ENCODE measurements at places on chromosomes 2 and 18.

DNA sequence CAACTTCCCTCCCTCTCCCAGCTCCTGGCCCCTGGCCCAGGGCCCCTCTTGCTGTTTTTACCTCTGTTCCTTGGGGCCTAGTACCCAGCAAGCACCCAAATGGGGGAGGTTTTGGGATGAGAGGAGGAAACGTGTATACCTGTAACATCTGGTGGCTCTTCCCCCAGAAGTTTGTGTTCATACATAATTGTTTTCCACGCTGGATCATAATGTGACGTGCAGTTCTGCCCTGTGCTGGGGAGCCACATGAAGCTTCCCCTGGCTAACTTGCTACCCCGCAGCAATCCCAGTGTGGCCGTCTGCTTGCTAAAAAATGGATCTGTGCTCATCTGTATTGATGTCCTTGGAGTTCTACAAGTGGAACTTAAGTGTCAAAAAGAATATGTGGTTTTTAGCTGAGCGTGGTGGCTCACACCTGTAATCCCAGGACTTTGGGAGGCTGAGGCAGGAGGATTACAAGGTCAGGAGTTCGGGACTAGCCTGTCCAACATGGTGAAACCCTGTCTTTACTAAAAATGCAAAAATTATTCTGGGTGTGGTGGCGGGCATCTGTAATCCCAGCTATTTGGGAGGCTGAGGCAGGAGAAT lies 36.5 kb downstream of the ANO7 start:
- no peak for DNase-seq

DNA sequence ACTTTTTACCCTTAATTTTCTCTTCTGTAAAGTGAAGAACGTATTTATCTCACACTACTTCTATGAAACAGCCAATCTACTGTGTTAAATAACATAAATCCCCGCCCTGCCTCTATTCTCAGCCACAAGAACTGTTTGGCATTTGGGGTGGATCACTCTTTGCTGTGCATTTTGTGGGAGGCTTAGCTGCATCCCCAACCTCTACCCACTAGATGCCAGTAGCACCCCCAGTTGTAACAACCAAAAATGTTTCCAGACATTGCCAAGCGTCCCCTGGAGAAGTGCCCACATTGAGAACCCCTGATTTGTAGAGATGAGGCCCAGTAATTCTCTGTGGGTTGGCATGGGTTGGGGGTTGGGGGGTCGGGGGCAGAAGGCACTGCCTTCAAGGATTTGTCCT lies 94.7 kb upstream of the BOD1L2 start:
- DNase-seq = no peak

GRCh38 chr2:151796774-151797173 lies 31.4 kb downstream of the ARL5A start:
- no peak for DNase-seq

DNA sequence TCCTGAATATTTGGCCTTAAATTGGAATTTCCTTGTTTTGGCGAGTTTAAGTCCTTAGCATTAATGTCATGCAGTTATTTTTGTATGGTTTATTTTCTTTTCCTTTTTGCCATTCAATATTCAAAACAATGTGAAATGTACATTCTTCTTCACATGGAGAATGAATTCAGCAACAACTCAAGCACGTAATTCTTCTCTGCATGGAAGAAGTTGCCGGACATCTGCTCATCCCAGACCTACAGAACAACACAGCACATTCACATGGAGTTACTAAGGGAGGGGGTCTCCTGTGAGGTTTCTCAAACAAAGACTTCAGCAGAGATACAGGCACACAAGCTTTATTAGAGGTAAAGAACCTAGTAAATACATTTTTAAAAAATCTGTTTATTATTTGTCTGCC lies 236.8 kb downstream of the SATB2 start:
- DNase-seq = no peak

- no peak for DNase-seq
These were observed 299.3 kb downstream of the CELF4 start for GRCh38 chr18:37266290-37266689.

- no peak for DNase-seq
These were observed 18.6 kb downstream of the NPC1 start for GRCh38 chr18:23567671-23568070.

- no peak for DNase-seq
These were observed 12.0 kb downstream of the SEPTIN10 start for GRCh38 chr2:109601783-109602182.

- DNase-seq = no peak
These were observed 310.1 kb downstream of the EXOC6B start for GRCh38 chr2:72515696-72516095.

DNA sequence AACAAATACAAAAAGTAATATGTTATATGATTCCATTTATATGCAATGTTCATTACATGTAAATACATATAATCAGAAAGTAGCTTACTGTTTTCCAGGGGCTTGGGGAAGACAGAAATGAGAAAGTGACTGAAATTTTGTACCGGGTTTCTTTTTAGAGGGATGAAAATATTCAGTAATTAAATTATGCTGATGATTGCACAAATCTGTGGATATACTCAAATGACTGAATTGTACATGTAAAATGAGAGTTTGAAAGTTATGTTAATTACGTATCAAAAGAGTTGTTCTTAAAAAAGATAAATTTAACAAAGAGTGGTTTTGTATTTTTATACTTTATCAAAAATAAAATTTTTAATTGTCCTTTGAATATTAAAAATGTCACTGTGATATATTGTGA lies 856.3 kb downstream of the DSC3 start:
- no peak for DNase-seq

DNA sequence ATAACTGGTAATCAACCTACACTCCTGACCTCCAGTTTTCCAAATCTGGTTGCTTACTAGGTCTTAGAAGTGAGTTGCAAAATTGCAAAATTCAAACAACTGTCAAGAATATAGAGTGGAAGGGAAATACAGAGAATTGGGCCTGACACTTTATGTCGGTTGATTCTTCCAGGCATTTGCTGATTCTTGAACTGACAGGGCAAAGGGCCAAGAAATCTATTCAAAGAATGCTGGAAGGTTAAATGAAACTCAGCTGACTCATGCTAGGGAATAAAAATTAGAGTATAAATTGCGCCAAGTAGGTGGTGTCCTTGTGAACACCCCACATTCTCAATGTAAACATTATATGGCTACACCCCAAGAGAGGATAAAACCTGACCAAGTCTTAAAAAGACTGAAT lies 21.5 kb upstream of the ZSCAN30 start:
- DNase-seq = no peak

GRCh38 chr2:143128681-143129580 lies at the start of gene ARHGAP15:
TSS of gene ARHGAP15 (plus strand) at chr2:143129419.
- DNase-seq = peak; percentile 65

DNA sequence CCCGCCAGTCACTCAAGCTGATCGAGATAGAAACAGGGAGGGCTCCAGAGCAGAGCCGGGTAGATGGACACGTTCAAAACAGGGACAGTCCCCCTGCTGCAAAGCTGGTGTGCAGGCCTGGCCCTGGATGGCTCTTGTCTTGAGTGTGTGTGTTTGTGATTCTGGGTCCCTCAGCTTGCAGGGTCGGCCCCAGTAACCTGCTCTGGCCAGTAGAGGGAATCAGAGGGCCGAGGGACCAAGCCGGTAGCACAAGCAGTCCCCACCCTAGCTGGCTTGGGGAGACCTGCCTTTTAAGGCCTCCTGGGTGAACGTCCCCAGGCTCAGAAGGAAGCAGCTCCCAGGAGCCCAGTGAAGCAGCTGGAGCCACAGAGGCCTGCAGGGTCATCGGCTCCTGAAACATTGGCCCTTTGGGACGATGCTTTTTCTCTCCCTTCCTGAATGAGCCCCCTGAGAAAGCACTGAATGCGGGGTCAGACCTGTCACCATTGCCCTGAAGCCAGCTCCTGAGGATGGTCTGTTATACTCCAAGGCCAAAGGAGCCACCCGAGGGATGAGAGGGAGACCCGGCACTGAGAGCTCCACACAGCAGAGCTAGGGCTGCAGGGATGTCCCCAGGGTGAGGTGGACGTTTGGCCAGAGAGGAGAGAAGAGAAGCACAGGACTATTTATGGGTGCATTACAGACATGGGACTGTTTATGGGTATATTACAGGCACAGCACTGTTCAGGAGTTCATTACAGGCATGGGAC lies 15.4 kb upstream of the MLPH start:
- no peak for DNase-seq

- DNase-seq = no peak
These were observed 42.7 kb downstream of the MDH1 start for GRCh38 chr2:63631501-63631900.

DNA sequence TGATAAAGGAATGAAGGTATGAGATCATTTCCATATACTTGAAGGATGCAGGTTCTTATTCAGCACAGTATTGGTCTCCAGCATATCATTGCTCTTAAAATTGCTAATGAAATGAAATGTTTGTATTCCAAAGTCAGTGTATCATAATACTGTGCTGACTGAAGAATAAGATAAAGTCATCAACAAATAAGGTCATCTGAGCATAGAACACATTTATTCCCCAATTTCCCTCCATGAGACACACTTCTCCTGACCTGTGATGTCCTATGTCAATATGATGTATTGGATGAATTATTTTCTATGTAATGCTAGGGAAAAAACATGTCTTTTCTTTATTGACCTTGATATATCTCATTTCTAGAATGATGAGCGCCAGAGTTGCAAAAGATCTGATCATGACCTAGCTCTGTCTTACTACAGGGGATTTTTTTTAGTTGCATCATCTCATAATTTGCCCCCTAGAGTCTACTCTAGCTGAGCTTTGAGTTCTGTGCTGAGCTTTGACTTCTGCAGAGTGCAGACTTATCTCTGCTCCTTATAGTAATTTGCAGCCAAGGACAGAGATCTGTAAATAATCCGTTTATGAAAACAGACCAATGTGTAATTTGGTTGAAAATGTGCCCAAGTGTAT lies 859.8 kb downstream of the TRIB2 start:
- no peak for DNase-seq

- no peak for DNase-seq
These were observed 76.0 kb downstream of the TGIF1 start for GRCh38 chr18:3525870-3526420.

DNA sequence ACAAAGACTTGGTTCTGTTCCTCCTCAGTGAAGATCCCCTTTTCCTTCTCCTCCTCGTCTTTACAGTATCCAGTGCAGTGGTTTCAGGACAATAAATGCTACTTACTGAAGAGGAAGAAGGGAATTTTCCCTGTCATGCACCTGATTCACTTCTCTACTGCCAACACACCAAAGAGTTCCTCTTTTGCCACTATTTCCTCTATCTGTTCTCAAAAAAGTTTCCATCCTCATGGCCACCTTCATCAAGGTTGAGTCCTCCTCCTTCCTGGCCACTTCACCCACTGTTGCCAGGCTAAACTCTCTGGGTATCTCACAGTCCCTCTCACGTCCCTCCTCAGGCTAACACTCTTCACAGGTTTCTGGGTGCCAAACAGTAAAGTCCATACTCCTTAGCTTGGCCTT lies 41.7 kb downstream of the PLEKHM3 start:
- DNase-seq = no peak

- DNase-seq = no peak
These were observed 9.6 kb downstream of the PTGR3 start for GRCh38 chr18:75199327-75199726.

GRCh38 chr2:112032224-112032586 lies 22.9 kb upstream of the TMEM87B start:
- DNase-seq = no peak

GRCh38 chr2:223771475-223771874 lies 65.9 kb downstream of the AP1S3 start:
- DNase-seq = no peak

GRCh38 chr2:73174941-73175662 lies 27.3 kb upstream of the NOTO start:
- no peak for DNase-seq

- no peak for DNase-seq
These were observed 1668.7 kb downstream of the SUCLG1 start for GRCh38 chr2:82790206-82791021.

- DNase-seq = no peak
These were observed 521.2 kb downstream of the SLC4A3 start for GRCh38 chr2:220148471-220149248.

DNA sequence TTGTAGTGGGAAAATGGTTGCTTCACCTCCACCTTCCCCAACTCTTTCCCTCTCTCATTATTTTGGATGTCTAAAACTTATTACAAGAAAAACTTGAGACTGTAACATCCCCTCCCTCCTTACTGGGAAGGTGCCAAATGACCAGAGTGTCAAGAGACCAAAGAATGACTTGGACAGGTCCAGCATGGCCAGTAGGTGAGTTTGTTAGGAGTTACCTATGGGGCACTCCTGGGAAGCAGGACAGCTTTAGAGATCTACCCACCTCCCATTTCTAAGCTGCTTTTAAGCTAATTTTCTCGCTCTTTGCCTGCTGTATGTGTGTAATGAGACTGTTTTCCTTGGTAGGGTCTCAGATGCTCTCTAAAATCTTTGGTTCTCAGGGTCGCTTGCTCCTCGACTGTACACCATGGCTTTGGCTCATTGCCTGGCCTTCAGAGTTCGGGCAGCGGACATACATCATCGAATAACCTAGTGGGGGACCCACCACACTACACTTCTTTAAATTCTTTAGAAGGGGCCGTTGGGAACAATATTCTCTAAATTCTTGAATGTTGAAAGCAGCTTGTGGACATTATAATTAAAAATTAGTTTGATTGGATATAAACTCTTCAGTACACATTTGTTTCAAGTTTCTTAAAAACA lies 45.2 kb downstream of the SLC30A6 start:
- no peak for DNase-seq

Data from activated T-cell treated with anti-CD3 and anti-CD28 coated beads for 4 hours (primary cell).